Stomach (tissue), 19 donors: ENCODE measurements at places on chromosomes 7 and 10. TPM values are rescaled to one million over a fixed set of nuclear protein-coding genes. Genes with fewer than 3 reads are reported as not detected.

Gene FKBP6
- 0.10 TPM for polyA plus RNA-seq

Gene PRKAR1B
- polyA plus RNA-seq, result 5.0 TPM

Gene CEP55
- 7.2 TPM for polyA plus RNA-seq

- DNase-seq, result peak; percentile 87
Measured at GRCh38 chr7:35003679-35004303, 33.5 kb downstream of the DPY19L1 start.

- DNase-seq, result no peak
Measured at GRCh38 chr7:51619880-51620279, 303.3 kb upstream of the COBL start.

DNA sequence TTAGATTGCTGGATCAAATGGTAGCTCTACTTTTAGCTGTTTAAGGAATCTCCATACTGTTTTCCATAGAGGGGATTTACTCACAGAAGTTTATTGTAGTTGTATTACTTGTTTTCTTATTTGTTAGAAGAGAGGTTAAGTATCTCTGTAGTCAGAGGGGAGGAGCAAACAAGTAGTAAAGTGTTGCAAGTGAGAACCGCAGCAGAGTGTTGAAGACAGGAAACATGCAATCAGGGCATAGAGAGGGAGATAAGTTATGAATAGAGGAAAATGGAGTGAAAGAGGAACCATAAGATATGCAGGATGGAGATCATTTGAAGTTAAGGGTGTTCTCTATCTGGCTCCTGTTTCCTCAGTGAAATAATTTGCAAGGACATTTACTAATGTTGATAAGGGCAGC, 331.4 kb upstream of the TMEM229A start:
- no peak for DNase-seq

- DNase-seq, result no peak
Measured at GRCh38 chr7:3039787-3040186, 3.9 kb downstream of the CARD11 start.
